Mesendoderm (in vitro differentiated cells): ENCODE measurements at places on chromosomes 5 and 9.
A peak's percentile ranks its signal among the peaks of the same experiment; 100 is the strongest.

GRCh38 chr5:171157276-171157675 is 151.8 kb upstream of the TLX3 start:
- DNase-seq = no peak

DNA sequence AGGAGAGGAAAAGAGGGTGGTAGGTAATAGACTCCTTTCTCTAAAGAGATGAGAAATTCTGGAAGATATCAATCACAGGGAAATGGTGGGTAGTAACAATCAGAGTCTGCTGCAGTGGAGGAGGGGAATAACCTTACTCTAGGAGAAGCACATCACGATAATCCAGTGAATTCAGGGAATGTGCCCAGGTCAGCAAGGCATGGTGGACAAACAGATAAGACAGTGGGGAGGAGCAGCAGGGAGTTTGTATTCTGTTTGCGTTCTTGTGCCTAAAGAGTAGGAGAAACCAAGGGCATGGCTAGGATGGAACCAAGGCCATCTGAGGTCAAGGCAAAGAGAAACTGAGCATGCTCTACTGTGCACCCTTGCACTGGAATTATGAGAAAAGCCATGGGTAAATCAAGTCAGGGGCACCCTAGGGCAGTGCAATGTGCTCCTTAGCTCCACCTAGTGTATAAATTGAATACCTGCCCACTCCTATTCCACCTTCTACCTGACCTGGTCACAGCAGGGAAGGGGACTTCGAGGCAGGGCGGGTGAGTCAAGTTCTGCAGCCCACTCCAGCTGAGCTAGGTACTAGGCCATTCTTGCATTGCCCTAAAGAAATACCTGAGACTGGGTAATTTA is 31.6 kb downstream of the RETREG1 start:
- DNase-seq = peak; percentile 59

DNA sequence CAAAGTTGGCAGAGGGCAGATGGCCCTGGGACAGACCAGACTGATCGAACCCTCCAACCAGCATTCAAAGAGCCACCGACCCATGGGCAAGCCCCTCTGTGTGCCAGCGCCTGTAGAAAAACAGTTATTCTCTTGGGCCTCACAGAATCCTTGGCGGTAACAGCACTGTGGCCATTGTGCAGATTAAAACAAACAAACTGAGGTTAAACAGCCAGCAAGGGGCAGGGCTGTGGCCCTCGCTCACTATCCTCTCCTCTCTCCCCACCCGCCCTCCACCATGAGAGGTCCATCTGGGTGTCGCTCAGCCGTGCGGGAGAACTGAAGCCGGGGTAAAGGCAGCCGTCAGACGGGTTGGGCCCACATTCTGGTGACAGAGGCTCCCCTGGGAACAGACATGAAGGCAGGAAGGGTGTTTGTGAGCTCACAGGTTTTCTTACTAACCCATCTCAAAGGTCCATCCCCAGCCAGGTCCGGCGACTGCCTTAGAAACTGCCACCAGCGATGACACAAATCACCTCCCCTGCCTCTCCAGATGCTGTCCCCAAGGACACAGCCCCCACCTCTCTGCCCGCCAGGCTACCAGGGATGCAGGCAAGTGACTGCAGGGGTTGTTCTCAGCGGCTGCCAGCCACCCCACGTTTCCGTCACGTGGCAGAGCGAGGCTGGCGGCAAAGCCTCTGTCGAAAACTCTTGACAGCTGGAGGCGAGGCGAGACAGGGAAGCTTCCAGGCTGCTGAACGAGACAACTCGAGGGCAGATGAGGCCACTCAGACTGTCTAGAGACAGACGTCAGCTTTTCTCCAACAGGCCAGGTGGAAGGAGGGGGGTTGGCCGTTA is 75.8 kb upstream of the SARDH start:
- DNase-seq = no peak

DNA sequence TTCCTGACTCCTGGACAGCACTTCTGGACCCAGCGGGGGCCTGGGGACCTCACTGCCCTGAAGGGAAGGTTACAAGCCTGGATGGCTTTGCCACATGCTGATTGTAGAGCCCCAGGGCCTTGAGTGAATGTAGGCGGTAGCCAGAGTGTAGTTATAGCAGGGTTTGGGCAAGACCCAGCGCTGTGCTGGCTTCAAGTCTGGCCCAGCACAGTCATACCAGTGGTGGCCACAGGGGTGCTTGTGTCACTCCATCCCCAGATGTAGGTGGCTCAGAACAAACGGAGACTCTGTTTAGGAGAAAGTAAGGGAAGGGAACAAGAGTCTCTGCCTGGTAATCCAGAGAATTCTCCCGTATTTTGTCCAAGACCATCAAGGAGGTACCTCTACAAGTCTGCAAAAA is 84.6 kb downstream of the STARD4 start:
- peak; percentile 35 for DNase-seq

- DNase-seq = no peak
These were observed 25.8 kb upstream of the MED10 start for GRCh38 chr5:6404129-6404528.

- DNase-seq = no peak
These were observed 34.1 kb upstream of the PDE8B start for GRCh38 chr5:77176429-77176828.

- no peak for DNase-seq
These were observed 51.3 kb upstream of the PRLR start for GRCh38 chr5:35281613-35282012.

DNA sequence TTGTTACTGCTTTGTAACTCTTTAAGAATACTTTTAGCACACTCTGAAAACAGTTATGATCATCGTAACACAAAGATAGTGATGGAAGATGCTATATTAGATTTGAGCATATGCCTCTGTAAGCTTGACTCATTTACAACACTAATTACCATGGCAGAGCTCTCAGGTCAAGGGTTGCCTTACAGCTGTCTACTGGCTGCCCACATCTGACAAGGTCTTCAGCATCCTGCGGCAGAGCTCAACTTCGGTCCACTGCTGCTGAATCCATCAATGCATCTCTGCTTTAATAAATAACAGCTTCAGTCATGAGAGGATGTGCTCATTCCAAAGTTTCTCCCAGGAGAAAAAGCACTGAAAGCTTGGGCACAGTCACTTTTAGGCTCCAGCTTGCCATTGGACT is 449.4 kb downstream of the RASEF start:
- no peak for DNase-seq

DNA sequence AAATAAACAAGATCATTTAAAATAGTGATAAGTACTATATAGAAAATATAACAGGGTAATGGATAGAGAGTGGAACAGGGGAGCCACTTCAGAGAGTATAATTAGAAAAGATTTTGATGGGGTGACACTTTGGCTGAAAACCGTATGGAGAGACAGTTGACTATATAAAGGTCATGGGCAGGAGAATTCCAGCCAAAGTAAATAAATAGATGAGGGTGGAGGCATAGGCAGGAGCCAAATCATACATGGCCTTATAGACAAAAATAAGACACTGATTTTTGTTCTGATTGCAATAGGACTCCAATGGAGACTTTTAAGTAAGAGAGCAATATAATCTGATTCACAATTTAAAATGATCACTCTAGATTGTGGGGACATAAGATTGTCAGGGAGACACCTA is 37.5 kb upstream of the NUDT12 start:
- DNase-seq = no peak

- DNase-seq = peak; percentile 39
These were observed 139.6 kb downstream of the SCAMP1 start for GRCh38 chr5:78500028-78500427.

GRCh38 chr9:87776481-87777379 is 50.8 kb downstream of the CTSL start:
- no peak for DNase-seq

GRCh38 chr5:65062469-65063083 is 293.8 kb downstream of the CWC27 start:
- DNase-seq = peak; percentile 58

DNA sequence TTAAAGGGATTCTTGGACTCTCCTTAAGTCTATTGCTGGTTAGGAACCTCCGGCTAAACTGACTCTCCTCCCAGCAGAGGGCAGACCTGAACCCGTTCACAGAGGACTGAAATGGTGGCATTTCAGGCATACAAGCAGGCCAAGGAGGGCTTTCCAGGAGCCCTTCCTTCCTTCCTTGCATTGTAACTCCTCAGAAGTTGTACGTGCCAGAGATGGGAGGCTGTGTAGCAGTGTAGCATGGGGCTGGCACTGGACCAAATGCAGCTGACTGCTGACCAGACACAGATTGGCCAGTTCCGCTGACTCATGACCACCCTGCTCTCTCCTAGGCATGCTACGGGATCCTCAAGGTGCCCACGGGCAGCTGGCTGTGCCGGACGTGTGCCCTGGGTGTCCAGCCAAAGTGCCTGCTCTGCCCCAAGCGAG is 36.4 kb downstream of the JADE2 start:
- DNase-seq = peak; percentile 62

DNA sequence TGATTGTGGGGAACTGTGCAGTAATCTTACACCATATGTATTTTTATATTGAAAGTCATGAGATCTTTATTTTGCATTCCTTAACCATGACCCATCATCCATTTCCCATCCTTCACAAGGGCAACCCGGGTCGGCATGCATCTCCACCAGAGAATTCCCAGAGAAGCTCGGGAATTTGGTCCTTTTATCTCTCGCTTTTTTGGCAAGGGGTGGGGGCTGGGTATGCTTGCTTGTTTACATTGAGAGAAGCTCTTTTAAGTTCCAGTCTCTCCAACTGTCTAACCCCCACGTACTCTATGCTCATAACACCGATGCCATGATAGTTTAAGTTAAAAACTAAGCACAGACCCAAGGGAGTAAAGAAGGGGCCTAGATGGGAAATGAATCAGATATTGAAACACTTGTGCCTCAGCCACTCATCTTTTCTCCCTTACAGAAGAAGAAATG is 109.9 kb upstream of the NFIB start:
- peak; percentile 57 for DNase-seq

DNA sequence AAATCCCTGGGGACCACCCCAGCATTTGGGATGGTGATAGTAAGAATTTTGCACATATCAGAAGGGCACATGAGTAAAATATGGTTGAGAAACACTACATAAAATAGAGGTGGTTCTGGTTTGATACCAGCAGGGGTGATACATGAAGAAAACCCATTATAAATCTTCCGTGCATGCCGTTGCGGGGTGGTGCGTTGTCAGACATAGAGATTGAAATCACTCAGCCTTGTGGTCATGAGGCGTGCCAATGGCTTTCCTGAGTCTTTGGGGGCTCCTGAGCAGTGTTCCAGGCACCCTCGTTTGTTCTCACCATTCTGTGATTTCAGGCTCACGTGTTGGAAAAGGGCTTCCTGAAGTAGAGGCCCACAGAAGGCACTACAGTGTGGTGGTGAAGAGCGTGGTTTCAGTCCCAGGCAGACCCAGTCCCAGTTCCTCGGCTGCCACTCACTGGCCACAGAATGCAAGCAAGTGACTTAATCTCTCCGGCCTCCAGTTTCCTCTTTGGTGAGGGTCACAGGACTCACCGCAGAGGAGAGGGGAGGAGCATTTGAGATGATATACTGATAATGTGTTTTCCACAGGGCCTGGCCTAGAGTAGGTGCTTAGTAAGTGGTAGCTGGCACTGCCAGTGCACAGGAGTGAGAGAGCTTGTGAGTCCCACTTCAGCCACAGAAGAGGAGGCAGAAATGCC is 20.5 kb upstream of the GLRX start:
- DNase-seq = peak; percentile 90
